ENCODE measurements at places on chromosomes 6 and 20.

- no peak for DNase-seq
These were observed 60.2 kb downstream of the TCP11 start for GRCh38 chr6:35080821-35081425.

DNA sequence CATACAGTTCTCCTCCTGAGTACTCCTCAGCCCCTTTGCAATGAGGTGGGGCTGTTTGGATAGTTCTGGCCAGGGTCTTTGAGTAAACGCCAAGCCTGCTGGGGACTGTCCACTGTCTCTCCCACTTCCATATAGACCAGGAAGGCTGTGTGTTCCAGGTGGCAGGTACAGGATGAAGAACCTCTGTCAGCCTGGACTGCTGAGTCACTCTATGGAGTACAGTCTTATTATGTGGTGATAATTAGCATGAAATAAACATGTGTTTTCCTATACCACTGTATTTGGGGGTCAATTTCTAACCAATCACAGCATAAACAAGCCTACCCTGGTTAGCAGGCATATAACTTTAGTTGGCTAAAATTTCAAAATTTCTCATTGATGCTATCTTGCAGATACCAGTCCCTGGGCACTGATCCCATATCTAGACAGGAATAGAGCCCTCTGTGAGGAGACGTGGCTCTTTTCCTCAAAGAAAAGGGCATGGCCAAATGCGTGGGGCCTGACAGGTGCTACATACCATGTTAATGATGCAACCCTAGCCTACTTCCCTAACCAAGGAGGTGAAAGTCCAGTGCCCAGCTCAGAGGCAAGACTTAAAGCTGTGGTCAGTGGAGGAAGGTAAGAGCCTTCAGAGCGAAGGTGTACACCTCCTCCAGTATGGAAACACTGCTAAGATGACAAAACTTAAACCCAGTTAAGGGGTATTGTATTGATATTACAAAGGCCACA lies 4.5 kb upstream of the ALDH8A1 start:
- DNase-seq, result no peak

- no peak for DNase-seq
These were observed 2.1 kb downstream of the FAM110A start for GRCh38 chr20:835608-836045.

DNA sequence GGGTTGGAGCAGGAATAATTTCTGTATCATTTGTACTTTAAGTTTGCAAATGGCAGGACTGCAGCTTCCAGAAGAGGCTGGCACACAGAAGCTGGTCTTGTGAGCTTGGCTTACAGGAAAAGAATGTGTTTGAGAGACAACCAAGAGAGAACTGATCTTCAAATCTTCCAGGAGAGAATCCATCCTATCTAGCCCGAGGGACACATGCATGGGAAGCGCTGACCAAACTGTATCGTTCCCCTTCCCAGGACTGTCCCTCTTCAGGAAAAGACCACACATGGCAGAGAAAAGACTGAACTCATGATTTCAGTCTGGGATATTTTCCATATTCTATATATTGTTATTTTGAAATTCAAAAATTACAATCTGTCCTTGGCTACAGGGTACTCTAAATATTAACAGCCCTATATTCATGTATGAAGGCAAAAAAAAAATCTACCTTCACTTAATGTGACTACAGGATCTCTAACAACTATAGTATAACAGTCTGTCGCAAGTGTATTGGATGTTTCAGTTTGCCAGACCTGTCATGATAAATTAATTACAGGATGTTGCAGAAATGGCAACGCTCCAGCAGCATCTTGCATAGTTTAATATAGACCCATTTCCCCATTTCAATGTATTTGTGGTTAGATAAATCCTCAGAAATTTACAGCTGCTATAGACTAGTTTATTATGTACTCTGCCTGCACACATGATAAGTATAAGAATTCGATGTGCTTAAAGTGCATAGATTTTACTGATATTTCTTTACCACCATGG lies 99.4 kb downstream of the MYB start:
- no peak for DNase-seq

GRCh38 chr6:118889163-118889562 lies 4.8 kb upstream of the ASF1A start:
- no peak for DNase-seq

GRCh38 chr6:155187106-155187505 lies 76.7 kb upstream of the CLDN20 start:
- no peak for DNase-seq

DNA sequence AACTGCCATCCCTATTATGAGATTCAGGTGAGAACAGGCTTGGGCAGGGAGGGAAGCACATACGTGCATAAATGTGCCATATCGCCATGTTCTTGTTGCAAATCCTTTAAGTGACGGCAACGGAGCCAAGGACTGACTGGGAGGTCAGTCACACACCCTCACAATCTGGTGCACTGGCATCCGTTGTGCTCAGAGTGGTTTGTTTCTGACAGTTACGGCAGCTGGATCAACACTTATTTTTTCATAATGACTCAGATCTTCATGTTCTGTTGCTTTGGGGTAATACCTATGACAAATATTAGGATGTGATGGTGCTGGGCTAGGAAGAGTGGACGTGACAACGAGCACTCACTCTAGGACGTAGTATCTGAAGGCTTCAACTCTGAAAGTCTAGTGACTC lies 56.2 kb upstream of the PREP start:
- no peak for DNase-seq

GRCh38 chr6:105600336-105601260 lies 197.7 kb upstream of the PREP start:
- DNase-seq, result no peak

- no peak for DNase-seq
These were observed 1223.7 kb upstream of the EYS start for GRCh38 chr6:66930559-66931290.

GRCh38 chr20:41047975-41048305 lies 19.3 kb downstream of the TOP1 start:
- no peak for DNase-seq

- DNase-seq, result no peak
These were observed 66.7 kb downstream of the TMEM170B start for GRCh38 chr6:11604215-11604614.

- DNase-seq, result no peak
These were observed 10.5 kb downstream of the SLC17A1 start for GRCh38 chr6:25821341-25821740.

DNA sequence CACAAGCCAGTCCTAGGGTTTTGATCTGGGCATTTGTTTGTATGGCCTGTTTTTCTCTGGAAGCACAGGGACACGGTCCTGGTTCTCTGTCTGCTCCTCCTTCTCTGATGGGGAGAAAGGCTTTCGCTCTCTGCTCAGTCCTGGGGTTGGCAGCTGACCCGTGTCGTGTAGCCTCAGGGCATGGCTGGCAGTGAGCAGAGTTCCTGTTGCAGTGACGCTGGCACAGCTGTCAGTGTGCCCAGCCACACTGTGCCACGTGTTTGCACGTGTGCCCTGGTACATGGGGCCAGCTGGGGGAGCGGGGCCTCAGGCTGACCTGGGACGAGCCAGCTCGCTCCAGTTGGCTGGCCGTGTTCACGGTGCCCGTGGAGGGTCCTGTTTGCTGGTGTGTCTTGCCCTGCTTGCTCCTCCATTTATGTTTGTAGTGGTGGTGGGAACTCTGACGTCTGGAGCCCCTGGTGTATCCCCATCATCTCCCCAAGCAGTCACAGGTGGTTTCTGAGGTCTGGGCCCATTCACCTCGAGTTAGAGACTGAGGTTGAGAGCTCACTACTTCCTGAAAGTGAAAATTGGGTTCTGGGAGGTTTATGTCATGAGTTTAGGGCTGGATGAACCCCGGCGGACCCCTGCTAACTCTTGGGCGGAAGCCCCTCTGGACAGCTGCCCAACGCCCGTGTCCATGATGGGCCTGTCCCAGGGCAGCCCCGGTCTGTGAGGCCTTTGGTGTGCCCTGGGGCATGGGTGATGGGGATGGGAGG lies 10.2 kb upstream of the DNAJC5 start:
- DNase-seq, result no peak

GRCh38 chr6:158408552-158409130 lies 96.4 kb downstream of the TULP4 start:
- DNase-seq, result no peak

DNA sequence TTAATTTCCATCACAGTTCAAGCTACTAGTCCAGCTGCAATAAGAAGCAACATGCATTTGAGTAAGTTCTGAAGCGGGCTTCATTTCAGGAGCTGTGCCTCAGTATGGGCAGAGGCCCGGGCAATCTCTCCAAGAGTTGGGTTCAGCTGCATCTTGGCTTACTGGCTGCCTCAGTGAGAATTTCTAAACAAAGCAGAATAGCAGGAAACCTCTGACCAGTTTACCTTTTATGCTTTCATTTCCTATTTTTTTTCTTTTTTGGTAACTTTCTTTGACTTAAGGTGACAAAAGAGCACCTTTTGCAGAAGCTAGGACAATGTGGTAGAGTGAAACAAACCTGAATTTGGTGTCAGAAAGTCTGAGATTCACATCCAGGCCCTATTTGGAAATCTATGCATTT lies 51.0 kb upstream of the FBXO30 start:
- no peak for DNase-seq

DNA sequence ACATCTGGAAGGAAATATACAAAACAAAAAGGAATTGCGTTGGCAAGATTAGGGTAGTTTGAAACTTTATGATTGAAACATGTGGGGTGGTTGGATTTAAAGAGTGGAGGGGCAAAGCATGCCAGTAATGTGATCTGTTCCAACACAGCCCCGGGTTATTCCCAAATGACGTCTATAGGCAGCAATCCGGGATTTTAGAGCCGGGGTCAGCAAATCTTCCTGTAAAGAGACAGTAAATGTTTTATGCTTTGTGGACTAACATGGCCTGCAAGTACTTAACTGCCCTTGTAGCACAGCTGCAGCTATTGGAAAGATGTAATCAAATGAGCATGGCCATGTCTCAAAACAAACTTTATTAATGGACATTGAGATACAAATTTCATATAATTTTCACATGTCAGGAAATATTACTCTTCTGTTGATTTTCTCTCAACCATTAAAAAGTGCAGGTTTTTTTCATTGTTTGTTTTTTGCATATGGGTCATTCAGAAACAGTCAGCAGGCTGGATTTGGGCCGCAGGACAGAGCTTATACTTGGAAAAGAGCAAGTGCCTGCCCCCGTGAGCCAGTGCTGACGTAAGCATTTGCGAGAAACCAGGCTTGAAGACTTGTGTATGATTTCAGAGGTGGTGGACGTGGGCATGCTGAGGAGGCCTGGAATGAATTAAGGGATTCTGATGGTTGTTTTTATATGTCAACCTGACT lies 136.5 kb downstream of the DOK5 start:
- DNase-seq, result no peak

DNA sequence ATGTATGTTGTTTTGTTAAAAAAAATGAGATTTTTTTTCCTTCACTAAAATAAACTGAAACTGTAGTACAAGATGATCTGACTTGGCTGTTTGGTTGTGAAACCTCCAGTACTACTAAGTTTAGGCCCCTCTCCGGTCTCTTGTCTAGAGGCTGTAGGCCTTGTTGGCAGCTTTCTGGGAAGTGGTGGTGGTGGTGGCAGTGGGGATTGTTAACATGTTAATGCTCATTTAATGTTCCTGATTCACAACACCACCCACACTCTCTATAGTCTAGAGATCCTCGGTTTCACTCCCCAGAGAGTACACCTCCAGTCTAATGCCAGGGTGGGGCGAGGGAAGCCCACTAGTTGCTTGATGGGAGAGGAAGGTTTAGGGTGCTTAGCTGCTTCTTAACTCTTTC lies 24.1 kb downstream of the STK4 start:
- DNase-seq, result no peak

DNA sequence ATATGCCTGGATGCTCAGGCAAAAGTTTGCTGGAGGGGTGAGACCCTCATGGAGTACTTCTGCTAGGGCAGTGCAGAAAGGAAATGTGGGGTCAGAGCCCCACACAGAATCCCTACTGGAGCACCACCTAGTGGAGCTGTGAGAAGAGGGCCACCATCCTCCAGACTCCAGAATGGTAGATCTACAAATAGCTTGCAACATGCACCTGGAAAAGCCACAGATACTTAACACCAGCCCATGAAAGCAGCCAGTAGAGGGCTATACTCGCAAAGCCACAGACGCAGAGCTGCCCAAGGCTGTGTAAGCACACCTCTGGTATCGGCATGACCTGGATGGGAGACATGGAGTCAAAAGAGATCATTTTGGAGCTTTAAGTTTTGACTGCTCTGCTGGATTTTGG lies 60.7 kb upstream of the GJE1 start:
- no peak for DNase-seq

- no peak for DNase-seq
These were observed 261.0 kb upstream of the RIN2 start for GRCh38 chr20:19497064-19497463.

DNA sequence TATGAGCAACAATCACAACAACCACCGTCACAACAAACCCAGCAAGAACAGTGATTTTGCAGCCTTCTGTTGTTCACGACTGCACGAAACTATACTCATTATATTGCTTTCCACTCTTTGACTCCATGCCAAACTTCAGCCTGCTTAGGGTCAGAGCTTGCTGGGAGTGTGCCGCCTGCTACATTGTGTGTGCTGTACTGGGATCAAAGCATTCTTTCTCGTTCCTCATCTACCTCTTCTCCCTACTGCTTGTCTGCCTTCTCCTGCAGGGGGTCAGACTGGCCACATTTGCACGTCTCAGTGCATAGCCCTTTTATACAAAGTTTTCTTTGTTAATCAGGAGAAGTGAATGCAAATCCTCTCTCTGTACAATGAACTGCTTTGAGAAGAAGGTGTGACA lies 401.6 kb upstream of the CITED2 start:
- DNase-seq, result no peak

DNA sequence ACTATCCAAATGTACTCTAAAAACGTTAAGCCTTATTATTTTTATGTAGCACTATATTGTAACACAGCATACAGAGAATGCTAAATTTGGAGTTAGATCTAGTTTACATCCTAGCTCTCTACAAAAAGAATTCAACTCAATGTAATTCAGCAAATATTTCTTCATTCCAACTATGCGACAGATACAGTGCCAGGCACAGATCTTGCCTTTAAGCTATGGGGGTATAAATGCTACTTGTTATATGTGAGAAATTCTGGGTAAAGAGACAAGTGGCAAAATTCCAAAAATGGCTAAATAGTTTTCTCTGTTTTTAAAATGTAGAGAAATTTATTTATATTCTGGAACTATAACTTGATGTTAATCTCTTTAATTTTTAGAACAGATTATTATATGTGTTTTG lies 63.2 kb downstream of the SEL1L2 start:
- no peak for DNase-seq

- DNase-seq, result no peak
These were observed 156.7 kb upstream of the PMEPA1 start for GRCh38 chr20:57866250-57867106.

- DNase-seq, result no peak
These were observed 168.5 kb upstream of the AKAP12 start for GRCh38 chr6:151071295-151071694.
